ENCODE measurements at places on chromosomes 7 and 10.

DNA sequence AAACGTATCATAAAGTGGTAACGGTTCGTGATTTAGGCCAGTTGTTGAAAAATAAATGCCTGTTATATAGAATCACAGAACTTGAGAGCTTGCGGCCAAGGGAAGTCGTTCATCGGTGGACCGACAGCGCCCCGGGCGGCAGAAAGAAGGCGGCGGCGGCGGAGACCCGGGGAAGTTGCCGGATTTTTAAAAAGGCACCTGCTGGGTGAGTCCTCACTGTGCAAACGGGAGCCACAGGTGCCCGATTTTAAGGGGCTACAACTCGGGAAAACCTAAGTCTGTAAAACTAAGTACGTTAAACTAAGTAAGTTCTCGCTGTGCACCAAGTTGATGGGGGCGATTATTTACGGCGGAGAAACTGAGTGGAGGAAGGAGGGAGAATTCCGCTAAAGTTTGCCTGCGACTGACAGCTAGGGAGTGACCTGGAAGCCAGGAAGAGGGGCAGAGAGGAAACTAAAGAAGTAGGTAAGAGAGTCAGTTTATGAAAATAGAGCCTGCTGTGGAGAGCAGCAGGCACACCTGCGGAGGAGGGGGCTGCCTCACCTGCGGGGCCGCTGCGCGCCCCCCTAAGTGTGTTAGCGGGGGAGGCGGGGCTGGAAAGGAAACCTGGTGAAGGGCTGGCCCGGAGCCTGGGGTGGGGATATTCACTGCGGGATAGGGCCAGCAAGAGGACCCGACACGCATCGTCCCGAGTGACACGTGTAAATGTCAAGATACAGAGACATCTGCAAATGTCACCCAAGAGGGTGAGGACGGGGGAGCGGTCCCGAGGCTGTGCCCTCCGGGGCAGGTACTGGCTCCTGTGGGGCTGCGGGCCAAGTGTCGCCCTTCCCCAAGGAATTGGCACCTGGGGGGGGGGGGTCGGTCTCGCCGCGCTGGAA is 996 bp downstream of the ADAM12 start:
- no peak for DNase-seq

- DNase-seq = no peak
Observed at GRCh38 chr10:62437696-62438095, 63.5 kb downstream of the ZNF365 start.

- DNase-seq = no peak
Observed at GRCh38 chr10:121426307-121426706, 171.9 kb downstream of the FGFR2 start.

DNA sequence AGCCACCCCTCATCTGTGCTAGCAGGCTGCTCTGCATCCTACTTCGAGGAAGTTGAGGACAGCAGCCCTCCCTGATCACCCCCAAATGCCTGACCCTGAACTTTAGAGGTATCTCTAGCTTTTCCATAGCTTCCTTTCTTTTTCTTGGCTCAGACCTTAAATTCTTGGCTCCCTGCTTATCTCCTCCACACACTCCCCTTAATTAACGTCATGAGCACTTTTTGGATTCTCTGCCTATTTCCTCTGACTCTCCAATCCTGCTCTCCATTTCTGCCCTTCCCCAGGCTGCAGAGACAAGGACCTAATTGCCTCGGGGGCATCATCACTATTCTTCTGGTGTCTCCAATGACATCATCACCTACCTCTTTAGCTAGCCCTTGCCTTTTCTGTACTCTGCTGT is 40.8 kb upstream of the SEC61G start:
- DNase-seq = no peak

DNA sequence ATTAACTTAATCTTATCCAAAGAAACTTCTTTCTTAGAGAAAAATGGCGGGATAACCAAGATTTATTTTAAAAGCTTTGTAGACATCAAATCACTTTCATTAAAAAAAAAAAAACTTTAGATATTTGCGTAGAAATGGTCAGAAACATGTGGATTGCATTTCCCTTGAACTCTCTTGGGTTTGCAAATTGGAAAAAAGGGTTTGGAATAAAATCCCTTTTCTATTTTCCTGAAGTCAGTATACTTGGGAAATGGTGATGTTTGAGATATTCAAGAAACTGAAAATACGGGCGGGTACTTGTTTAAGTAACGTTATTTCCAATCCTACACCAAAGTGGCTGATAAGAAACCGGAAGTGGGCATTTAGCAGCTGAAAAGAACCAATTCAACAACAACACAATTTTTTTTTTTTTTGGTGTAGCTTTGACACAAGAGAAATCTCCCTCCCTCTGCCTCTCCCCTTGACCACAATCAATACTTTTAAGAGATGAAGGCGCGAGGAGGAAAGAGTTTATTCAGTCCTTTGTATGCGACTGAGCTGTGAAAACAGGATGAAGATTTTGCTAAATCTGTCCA is 13.7 kb upstream of the GFRA1 start:
- no peak for DNase-seq

DNA sequence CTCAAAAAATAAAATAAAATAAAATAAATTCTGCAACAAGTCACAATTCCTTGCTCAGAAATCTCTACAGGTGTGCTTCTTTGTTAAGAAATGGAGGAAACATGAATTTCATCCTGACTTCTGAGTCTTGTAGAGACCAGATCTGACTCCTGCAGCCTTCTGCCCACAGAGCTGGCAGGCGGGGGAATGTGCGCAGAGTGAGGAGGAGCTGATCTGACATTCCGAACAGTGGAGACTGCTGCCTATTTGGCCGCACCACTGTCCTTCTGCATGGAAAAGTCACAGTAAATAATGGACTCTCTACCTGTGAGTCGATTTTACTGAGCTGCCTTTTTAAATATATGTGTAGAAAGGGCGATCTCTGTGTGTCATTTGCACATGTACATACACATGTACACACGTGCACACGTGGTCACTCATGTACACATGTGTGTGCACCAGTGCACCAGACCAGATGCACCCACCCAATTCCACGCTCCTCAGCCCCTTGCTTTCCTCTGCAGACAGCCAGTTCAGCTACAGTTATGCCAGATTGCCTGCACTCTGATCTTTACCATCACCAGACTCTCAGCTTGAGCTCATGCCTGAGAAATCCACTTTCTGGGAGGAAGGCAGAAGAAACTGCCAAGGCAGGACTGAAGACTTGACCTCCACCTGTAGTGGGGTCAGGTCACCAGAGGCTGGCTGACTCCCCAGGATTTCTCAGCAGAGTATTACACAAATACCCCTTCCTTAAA is 54.9 kb downstream of the IKZF1 start:
- DNase-seq = no peak

DNA sequence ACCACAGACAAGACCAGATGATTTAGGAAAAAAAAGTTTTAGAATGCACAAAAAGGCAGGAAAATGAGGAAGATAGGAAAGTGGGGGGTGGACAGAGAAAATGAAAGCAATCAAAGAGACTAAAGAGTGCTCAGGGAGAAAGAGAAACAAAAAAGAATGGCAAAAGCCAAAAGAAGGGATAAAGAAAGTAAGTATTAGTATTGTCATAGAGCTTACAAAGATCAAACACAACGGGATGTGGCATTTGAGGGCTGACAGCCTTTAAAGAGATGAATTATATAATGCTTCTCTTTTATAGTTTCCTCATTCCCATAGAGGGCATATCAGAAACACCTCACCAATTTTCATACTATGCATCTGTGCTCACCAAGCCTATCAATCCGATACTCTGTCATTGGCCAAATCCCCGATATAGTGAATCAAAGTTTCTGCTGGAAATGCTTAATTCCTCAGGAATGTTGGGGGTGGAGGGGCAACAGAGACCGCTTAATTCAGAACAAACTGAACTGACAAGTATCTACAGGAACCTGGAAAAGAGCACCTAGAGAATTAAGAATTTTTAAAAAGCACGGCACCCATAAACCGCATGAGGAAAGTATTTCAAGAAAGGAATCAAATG is 2.7 kb downstream of the COG5 start:
- no peak for DNase-seq

DNA sequence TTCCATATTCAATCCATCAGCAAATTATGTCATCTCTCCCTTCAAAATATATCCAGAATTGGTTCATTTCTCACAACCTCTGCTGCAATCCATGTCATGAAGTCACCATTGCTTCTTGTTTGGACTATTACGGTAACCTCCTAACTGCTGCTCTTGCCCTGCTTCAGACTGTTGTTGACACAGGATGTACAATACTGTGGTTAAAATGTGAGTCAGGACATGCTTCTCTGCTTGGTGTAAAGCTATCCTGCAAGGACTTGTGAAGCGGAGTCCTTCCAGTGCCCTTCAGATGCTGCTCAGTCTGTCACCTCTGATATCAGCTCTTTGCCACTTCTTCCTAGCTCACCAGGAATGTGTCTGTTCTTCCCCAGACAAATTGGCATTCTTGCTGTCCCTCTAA is 10.4 kb upstream of the NXPH1 start:
- no peak for DNase-seq

DNA sequence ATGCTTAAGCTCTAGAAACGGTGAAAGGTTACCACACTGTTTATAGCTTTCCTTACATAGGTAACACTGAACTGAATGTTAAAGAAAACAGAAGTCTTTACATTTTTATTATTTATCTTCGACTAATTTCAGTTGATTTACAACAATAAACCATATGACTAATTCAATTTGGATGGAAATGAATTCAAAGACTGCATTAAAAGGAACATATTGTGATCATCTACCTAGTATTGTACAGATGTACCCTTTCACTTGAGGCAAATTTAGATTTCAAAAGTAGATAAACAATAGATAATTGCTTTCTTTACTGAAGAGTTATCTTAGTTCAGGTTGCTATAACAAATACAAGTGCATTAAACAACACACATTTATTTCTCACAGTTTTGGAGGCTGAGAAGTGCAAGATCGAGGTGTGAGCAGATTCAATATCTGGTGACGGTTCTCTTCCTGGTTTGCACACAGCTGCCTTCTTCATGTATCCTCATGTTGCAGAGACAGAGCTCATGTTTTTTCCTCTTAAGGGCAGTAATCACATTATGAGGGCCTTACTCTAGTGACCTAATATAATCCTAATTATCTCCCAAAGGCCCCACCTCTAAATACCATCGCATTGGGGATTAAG is 15.0 kb upstream of the ARMC3 start:
- peak; percentile 58 for DNase-seq

DNA sequence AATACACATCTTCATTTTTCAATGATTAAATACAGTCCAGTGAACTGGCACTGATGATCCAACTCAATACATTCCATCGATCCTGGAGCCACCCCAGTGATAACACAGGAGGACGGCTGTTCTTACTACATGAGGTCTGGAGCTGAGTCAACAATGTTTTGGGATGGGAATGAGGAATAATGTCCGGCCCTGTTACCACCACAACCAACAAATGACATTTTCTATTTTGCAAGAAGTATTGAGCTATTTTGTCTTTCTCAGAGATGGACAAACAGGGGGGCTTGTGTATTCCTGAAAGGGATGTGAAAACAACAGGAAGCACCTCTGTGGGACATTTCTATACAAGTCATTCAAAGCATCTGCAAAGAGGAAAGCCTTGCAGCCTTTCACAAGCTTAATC is 249.2 kb downstream of the PARD3 start:
- no peak for DNase-seq

DNA sequence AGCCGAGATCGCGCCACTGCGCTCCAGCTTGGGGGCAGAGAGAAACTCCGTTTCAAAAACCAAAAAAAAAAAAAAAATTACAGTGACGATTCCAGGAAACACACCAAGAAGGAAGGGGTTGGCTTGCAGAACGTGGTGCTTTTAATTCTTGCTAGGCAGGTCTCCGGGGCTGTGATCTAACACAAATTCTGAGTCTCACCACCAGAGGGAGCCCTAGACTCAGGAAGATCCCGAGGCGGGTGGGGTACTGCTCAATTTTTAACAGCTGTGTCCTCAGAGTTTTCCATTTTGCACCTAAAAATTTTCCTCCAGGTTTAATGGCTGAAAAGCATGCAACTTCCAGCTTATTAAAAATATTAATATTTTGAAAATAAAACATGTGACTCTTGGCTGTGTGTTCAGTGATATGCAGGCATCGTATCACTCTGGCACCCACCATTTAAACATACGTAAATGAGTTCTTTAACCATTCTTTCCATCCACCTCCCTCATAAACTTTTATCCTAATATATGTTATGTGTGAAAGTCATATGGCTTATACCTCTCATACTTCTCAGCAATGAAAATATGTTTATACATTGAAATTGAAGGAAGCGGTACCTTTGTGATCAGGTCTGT is 26.5 kb upstream of the NUB1 start:
- no peak for DNase-seq

DNA sequence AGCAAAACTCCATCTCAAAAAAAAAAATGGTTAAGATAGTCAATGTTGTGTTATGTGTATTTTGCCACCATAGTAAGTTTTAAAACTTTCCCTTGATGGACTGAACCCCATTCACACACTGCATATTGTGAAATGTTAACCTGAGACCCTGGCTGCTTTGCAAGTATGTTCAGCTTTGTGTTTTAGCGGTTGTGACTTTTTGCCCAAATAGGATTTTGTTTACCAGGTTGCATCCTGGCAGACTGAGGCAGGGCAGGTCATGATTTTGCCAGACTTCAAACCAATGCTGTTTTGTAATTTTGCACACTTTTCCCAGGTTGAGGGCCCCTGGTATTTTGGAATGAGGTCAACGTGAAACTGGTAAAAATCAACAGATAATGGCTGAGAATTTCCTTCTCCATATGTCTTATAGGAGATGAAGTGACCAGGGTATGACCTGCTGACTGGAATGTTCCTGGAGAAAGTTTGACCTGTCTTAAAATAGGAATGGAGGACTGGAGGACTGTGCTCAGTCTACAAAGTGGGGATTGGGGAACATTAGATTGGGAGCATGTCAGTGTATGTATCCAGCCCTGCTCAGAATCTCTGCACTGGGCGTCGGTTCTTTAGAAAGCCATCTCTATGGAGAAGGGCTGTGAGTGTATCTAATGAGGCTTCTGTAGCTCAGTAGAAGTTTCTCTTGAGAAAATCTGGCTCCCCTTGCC is 76.2 kb downstream of the LRGUK start:
- no peak for DNase-seq

DNA sequence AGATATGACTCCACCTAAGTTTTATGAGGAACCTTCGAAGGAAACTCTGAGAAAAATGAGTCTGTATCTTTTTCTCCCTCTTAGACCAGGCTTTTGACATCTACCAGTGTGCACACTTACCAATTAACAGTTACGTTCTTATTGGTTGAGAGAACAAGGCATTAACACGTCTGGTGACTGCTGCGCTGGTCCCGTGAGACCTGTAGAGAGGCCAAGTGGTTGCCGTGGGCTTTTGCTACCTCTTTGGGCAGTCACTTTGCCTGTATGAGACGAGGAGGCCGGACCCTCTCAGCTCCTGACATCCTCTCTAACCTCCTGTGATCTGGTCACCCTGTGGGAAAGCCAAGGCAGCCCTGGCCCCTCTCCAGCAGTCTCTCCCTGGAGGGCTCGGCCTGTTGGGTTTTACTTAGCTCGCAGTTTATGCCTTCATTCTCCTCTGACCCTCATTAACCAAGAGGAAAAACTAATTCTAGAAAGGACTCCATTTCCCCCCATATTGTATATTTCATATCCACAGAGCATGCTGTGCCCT is 513.9 kb upstream of the GALNT17 start:
- DNase-seq = peak; percentile 64
